ENCODE measurements at places on chromosomes 1 and 21.

- peak; percentile 14 for DNase-seq
Measured at GRCh38 chr1:204254031-204254661, 40.4 kb upstream of the GOLT1A start.

- DNase-seq, result peak; percentile 28
Measured at GRCh38 chr21:26732432-26733221, 112.6 kb downstream of the ADAMTS1 start.

- no peak for DNase-seq
Measured at GRCh38 chr1:101004670-101005069, 20.9 kb downstream of the DPH5 start.

- DNase-seq, result peak; percentile 83
Measured at GRCh38 chr1:31593770-31594632, 17.7 kb downstream of the TINAGL1 start.

DNA sequence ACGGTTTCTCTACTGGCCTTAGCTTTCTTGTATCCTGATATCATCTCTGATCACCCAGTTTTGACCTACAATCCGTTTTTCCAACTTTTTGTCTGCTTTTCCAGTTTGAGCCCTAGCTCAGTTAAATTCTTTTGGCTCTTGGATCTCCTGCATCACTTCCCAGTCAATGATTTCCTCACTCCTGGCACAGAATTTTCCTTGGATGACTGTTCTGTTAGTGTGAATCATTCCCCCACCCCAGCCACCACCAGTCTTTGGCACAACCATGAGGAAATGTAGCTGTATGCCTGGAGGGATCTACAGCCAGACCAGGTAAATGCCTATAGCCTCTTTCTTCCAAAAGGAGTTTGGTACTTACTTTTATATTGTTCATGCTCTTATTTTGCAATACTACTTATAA, 187.2 kb upstream of the PTGFR start:
- no peak for DNase-seq

- DNase-seq, result no peak
Measured at GRCh38 chr1:204673909-204674649, 11.5 kb downstream of the LRRN2 start.

DNA sequence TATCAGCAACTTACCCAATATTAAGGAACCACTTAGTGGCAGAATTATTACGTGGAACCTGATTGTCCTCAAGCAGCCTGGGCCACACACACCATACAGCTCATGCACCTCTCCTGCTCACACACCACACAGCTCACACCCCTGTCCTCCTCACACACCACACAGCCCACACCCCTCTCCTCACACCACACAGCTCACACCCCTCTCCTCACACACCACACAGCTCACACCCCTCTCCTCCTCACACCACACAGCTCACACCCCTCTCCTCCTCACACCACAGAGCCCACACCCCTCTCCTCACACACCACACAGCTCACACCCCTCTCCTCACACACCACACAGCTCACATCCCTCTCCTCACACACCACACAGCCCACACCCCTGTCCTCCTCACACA, 36.8 kb upstream of the LAMC2 start:
- DNase-seq, result no peak

DNA sequence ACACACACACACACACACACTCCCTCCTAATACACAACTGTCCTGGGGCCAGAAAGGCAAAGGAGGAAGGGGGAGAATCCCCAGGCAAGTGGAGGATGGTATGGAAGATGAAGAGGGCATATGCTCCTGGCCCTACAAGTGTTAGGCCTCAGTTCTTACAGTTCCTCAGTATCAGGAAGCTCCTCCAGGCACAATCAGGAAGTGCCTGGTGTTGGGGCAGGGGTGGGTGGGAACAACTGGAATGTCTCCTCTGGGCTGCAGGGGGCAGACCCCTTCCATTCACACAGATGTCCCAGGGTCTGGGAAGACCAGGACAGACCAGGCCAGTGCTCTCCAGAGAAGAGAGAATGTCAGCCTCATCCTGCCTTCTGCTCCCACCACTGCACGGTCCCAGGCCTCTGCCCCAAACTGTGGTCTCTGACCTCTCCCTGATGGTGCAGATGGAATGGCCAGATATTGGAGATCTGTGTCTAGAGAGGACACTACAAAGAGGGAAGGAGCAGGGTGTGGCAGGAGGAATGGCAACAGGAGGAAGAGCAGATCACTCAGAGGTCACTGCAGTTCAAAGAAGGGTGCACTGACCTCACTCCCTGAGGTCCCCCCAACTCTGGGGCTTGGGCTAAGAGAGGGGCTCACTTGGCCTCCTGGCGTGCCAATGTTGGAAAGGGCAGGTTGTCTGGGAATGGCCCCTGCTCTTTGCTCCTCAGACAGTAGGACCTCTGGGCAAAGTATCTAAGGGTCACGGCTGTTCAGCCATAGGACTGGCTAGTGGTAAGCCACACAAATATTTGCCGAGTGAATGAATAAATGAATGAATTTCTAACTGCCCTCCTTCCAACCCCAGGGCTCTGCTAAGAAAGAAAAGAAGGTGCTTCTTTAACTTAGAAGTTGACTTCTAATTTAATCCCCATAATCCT, 2.5 kb upstream of the DENND2D start:
- no peak for DNase-seq

DNA sequence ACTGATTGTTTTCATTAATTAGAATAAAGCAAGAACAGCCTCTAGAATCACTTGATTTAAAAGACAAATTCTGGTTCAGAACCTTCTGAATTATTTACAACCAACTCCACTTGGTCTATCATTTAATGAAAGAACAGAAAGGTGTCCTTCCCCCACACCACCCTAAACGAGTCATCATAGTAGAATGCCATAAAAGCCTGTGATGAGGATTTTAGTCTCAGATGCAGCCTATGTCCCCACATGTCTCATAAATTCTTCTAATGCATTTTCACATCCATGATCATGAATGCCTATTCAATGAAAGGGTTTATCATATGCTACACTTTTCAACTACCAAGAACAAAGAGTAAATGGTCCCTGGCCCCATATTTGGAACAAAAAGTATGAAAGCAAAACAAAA, 508.1 kb downstream of the DPYD start:
- no peak for DNase-seq

DNA sequence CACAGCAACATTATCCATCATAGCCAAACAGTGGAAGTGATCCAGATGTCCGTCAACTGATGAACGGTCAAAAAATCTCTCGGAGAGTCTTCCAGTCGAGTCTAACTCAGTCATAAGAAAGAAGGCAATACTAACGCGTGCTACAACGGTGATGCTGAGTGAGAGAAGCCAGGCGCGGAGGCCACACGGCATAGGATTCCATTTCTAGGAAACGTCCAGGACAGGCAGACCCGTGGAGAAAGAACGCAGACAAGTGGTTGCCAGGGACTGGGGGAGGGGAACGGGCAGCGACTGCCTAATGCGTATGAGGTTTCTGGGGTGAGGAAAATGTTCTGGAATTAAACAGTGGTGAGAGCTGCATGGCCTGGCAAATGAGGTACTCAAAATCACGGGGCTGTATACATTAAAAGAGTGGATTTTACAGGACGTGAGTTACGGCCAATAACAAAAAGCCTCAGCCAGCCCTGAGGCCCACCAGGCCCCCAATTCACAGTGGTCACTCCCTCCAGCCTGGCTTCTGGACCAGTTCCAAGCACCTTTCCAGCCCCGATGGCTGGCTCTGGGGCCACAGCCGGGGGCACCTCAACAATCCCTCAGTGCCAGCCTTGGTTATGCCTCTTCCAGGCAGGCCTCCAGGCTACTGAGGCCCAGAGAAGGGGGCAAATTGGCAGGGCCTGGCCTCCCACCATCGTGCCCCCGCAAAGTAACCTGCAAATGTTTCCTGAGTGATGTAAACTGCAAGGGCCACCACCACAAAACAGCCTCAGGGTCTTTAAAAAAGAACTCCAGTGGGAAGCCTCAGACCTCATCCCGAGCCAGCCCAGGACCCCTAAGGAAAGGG, 3.4 kb downstream of the WNT9A start:
- no peak for DNase-seq

GRCh38 chr21:44855572-44855971, 17.9 kb downstream of the PTTG1IP start:
- no peak for DNase-seq

DNA sequence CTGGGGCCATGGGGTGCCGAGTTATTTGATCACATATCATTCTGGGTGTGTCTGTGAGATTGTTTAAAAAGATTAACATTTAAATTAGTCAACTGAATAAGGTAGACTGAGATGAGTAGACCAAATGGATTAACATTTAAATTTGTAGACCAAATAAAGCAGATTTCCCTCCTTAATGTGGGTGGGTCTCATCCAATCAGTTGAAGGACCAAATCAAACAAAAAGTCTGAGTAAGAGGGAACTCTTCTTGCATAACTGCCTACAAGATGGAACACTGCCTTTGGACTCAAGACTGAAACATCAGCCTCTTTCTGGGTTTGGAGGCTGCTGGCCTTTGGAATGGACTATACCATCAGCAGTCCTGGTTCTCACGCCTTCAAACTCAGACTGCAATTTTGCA, 17.0 kb upstream of the SNX7 start:
- DNase-seq, result no peak

- no peak for DNase-seq
Measured at GRCh38 chr1:91381844-91382243, 22.8 kb downstream of the HFM1 start.

DNA sequence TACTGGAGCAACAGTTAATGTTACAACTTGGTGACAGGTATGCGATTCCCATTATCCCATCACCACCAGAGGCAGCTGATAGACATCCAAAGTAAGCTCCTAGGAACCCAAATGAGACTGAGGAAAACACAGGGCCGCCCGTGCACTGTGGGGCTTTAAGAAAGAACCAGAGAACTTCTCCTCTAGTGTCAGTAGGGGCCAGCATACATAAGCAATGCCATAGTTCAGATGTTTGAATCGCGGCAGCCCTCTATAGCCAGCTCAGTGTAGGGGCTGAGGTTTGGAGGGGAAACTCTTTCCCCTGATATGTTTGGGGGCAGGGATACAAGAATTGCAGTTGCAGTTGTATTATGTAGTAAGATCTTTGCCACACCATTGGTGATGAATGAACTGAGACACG, 593.3 kb upstream of the NCAM2 start:
- no peak for DNase-seq

DNA sequence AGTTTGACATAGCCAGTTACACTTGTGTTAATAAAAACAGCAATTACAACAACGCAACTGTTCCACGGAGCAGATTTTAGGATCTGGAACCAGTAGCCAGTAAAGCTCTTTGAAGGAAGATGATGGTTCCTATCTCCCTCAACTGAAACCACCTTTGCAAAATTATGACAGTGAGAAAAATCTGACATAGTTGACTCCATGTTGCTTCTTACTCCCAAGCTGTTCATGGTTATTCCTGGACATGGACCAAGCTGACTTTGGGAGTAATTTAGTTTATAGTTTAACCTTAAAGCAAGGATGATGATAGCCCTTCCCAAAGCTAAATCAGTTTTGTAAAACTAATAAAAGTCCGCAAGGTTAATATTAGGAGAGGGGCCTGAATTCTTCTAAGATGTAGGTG, 518.0 kb upstream of the ZP4 start:
- no peak for DNase-seq

GRCh38 chr1:38990386-38990737, 714 bp upstream of the AKIRIN1 start:
- no peak for DNase-seq

GRCh38 chr1:37002898-37003297, 31.4 kb downstream of the GRIK3 start:
- no peak for DNase-seq

- DNase-seq, result no peak
Measured at GRCh38 chr1:54134295-54134694, 18.5 kb downstream of the CDCP2 start.

GRCh38 chr1:2784854-2785630, 16.5 kb downstream of the TTC34 start:
- no peak for DNase-seq

DNA sequence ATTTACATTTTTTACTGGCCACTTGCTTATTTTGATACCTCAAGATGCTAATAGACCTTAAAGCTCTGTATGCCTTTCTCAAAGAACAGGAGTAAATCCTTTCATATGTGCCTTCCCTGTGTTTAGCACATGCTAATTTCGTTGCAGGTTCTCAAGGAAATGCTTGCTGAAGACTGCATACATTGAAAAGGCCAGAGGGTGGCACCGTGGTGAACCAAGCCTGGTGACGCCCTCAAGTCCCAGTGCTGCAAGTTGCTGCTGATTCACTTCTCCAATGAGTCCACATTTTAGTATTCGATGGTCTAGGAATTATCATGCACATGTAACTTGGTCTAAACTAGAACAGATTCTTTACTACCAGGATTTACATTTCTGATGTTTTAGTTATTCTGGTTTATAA, 94.1 kb downstream of the CLDN17 start:
- DNase-seq, result peak; percentile 35

GRCh38 chr1:169550294-169550693, 36.0 kb downstream of the F5 start:
- no peak for DNase-seq

DNA sequence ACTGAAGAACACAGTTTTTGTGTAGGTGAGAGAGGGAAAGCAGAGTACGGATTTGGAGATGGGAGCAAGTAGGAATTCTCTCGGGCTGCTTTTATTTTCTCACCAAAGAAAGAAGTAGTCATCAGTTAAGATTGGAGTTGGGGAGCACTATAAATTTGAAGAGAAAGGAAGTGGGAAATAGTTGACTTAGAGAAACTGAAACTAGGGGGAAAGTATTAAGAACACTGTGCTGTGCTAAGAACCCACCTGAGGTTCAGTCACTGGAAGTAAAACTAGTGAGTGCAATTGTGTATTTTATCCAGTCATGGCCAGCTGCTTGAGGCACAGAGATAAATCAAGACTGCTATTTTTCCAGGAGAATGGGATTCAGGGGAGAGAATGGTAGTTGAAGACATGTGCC, 37.4 kb downstream of the CLCC1 start:
- no peak for DNase-seq

- DNase-seq, result no peak
Measured at GRCh38 chr1:60668585-60668984, 413.8 kb upstream of the NFIA start.

- DNase-seq, result no peak
Measured at GRCh38 chr1:246683521-246683920, 40.7 kb upstream of the SCCPDH start.

DNA sequence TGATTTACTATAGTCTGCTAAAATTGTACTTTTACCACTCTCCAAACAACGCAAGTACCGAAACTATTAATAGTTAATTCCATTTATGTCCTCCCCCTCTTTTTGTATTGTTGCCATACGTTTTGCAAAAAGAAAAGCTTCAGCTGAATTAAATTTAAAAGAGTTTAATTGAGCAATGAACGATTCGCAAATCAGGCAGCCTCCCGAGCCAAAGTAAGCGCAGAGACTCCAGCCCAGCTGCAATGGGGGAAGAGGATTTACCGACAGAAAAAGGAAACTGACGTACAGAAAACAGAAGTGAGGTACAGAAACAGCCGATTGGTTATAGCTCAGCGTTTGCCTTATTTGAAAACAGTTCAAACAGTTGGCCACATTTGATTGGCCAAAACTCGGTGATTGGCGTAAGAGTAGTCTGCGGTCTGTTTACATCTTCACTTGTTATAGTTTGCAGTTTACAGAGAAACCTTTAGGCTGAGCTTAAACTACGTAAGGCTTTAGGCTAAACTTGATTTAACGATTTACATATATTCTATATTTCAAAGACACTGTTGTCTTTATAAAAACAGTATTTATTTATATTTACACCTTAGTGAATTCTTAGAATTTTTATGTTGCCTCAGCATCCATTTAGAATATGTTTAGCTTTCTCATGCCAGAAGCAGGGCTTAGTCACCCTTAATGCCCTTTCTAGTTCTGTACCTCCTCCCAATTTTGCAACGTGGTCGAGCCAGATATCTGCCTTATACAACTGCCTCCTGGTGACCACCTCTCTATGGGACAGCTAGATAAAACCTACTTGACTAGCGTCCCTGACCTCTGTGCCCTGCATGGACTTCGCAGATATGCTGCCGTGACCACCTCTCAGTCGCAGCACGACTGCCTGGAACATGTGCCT, 23.8 kb downstream of the CR1 start:
- no peak for DNase-seq
